ENCODE measurements at places on chromosomes 3 and 15. TPM values are rescaled to one million over a fixed set of nuclear protein-coding genes. Genes with fewer than 3 reads are reported as not detected.

C3orf80 gene
- total RNA-seq: 0.29 TPM

- DNase-seq: no peak
Observed at GRCh38 chr3:14130230-14130629, 5.4 kb downstream of the TMEM43 start.

DNA sequence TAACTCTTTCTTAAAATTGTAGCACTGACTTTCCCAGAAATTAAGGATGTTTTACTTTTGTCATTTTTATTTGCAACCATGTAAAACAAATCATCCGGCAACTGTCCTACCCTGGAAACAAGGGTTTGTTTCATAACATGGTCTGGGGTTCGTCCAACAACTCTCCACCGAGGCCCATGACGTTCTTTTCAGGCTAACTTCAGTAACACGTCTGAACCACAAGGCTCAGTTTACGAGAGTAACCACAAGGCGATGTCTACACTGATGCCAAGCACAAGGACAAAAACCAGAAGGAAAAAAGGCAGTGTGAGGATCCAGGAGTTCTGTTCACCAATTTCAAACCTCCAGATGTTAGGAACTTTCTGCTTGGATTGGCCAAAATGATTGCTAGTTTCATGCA is 546.1 kb downstream of the NTRK3 start:
- peak; percentile 30 for DNase-seq

GOLGA8K gene
- total RNA-seq: 0.25 TPM

CTXN2 gene
- not detected for total RNA-seq

GRCh38 chr15:89412905-89413411 is 78.3 kb upstream of the POLG start:
- DNase-seq: no peak

BSN gene
- total RNA-seq: 1.2 TPM

DNA sequence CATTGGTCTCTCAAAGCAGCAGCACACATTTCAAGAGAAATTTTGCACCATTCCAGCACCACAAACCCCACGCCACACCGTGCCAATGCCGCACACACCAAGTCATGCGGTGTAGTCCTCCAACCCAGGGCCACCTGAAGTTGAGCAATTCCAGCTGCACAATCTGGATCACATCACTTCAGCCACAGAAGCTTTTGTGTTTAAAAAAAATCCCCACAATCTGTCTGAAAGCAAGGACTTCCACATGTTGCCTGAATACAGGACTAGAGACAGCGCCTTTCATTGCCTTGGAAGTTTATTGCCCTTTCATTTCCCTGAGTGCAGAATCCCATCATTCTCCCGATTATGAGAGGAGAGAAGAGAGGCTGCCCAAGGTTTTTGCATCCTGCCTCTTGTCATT is 175.6 kb upstream of the BCL6 start:
- DNase-seq: peak; percentile 29

SRGAP3 gene
- 9.0 TPM for total RNA-seq

DNA sequence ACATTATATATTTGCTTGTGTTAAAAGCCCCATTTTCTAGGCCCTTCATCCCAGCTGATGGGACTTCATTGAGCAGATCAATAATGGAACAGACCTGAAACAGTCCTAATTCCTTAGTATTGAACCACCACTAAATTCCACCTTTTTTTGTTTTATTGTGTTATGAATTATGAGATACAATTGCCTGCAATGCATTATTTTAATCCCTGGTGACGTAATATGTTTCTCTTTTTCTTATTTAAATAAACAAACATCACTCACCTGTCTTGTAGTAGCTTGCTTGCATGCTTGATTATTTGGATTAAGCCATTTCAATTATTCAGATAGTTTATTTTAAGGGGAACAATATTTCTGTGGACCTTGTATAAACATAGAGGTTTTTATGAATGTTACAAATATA is 40.7 kb upstream of the GMNC start:
- DNase-seq: no peak

- no peak for DNase-seq
Observed at GRCh38 chr3:426072-426471, 229.5 kb downstream of the CHL1 start.

- DNase-seq: no peak
Observed at GRCh38 chr3:77513542-77513941, 473.6 kb downstream of the ROBO2 start.

GRCh38 chr3:88997260-88997659 is 110.2 kb upstream of the EPHA3 start:
- no peak for DNase-seq

NMNAT3 gene
- 6.5 TPM for total RNA-seq

C3orf85 gene
- not detected for total RNA-seq

AADAC gene
- total RNA-seq: not detected

DNA sequence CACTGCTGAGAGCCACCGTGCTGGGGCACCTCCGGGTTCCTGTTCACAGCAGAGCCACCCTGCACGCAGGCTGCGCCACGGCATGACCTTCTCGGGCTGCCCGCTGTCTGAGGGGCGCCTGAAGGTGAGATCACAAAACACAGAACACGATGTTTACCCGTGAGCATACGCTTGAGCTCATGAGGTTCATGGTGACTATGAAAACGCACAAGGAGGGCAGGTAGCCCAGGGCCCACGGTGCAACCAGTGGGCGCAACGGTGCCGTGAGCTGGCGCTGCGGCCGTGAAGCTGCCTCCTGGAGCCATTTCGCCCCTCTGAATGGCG is 36.1 kb downstream of the KLHL25 start:
- DNase-seq: no peak

GRCh38 chr3:152477422-152477821 is 208.7 kb downstream of the MBNL1 start:
- no peak for DNase-seq

DNA sequence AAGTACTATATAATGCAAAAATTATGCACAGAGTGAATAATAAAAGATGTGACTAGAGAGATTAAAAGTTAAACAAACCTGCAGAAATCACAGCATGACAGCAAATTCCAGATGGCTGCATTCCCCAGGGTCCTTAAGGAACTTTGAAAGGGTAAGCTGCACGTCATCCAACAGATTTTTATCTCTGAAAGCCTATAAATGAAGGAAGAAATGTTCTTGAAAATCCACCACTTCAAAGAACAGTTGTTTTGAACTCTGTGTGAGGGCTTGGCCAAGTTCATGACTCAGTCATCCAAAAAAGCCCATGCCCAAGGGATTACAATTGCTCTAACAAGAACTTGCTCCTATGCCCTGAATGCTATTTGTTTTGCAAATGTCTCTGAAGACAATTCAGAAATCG is 603.6 kb downstream of the PLOD2 start:
- DNase-seq: no peak

DNA sequence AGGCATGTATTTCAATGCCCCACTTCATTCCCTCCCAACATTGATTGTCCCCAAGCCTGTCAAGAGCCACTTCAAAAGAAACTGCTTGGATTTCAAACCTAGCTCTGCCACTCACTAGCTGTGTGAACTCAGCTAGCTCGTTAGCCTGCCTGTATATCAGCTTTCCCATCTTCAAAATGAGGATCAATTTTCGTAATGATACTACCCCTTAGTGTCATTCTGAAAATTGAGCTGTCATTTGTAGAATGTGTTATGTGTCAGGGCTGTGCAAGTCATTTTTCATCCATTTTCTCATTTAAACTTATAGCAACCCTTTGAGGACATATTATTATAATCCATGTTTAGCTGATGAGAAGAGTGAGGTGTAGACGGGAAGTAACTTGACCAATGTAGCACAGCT is 88.6 kb downstream of the TRIM42 start:
- no peak for DNase-seq

DNA sequence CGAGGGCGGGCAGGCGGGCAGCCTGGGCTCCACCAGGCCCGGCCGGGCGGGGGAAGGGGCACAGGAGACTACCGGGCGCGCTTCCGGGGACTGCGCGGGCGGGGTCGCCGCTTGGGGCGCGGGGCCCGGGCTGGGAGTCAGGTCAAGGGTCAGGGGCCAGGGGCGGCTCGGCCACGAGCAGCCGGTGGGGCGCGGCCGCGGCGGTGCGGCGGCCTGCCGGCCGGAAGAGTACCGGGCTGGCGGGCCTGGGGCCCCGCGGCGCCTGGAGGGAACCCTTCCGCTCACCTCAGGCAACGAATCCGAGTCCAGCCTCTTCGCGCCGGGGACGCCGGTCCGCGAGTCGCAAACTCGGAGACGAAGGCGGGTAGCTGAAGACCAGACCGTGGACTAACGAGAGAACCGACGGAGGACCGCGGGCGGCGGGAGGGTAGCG is 225 bp downstream of the RHOA start:
- DNase-seq: peak; percentile 70

GOLGA8T gene
- not detected for total RNA-seq

TLR9 gene
- total RNA-seq: 0.12 TPM

GRCh38 chr15:37995461-37996347 is 61.3 kb downstream of the TMCO5A start:
- DNase-seq: no peak

IL12A gene
- total RNA-seq: 0.56 TPM

DNA sequence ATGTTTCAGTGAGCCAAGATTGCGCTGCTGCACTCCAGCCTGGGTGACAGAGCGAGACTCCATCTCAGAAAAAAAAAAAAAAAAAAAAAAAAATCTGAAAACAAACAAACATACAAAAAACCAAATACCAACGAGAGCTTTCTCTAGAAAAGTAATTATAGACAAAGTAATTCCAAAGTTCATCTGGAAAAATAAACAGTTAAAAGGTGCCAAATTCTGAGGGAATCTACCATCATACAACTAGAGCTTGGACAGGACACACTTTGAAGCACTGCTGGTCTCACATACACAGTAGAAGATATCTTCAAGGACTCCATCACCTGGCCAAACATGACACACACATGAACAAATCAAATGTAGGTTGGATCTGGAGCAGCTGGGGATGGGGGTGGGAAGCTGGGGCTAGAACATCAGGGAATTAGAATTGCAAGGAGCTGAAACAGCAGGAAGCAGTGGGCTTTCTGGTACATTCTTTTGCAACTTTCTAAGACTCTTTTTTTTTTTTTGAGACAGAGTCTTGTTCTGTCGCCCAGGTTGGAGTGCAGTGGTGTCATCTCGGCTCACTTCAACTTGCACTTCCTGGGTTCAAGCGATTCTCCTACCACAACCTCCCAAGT is 41.1 kb upstream of the CTSH start:
- DNase-seq: no peak

All from heart left ventricle (tissue), 16 donors.